CMK (cell line): ENCODE measurements at places on chromosomes 6 and 20.

- DNase-seq: no peak
Observed at GRCh38 chr20:32493356-32493755, 91.8 kb downstream of the NOL4L start.

- DNase-seq: no peak
Observed at GRCh38 chr20:42949950-42950349, 239.8 kb downstream of the PTPRT start.

DNA sequence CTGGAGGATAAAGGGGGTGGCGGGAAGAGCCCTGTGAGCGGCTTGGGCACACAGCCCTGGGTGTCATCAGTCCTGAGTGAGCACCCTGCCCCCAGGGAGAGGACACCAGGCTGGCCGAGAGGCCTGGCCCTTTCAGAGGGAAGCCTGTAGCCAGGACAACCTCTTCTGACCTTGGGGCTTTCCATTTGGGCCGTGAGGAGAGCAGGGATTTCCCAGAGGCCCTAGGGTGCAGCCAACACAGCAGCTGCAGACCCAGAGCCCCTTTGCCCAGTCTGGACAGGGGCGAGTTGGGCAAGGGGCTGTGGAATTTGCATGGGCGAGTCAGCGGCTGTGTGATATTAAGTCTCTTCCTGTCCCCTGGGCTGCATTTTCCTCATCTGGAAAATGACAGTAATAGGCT, 6.3 kb downstream of the MAP1LC3A start:
- no peak for DNase-seq

DNA sequence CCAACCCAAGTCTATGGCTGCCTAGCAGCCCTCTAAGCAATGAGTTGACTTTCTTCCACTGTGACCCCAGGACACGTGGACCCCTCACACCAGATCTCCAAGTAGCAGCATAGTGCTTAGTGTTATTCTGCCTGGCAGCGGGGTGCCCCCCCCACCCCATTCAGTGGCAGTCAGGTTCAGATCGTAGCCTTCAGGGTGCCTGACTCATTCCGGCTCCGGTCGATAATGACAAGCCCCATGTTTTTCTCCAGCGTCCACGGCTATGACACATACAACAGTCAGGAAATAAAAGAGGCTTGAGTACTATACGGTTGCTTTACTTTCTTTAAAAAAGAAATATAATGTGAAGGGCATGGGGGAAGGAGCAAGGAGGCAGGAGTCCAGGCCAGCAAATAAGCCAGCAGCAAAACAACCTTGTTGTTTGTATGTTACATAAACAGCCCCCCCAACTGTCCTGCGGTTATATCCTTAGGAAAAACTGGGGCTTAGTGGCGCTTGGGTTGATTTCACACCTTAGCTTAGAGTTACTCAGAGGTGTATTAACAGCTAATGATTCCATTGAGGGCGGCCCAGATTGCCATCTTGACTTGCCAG, 23.1 kb downstream of the GNAS start:
- no peak for DNase-seq
